Hippocampal formation (tissue), 2 donors: ENCODE measurements at places on chromosomes 16 and 17.
A peak's percentile ranks its signal among the peaks of the same experiment; 100 is the strongest.

DNA sequence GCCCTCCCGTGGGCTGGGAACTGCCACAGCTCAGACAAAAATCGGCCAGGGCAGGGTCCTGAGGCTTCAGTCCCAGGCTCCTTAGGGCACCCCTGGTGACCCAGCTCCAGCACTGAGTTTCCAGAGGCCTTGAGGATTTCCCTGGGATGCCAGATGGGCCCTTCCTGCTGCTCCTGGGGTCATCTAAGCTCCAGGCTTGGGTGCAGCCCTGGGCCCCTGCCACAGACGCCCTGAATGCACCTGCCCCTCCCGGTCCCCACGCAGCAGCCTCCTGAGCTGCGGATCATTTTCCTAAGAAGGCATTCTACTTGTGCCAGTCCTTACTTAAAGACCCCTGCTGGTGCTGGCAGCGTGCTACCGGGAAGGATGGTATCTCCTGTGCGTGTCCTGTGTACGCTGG lies 6.0 kb upstream of the RNPS1 start:
- no peak for DNase-seq

DNA sequence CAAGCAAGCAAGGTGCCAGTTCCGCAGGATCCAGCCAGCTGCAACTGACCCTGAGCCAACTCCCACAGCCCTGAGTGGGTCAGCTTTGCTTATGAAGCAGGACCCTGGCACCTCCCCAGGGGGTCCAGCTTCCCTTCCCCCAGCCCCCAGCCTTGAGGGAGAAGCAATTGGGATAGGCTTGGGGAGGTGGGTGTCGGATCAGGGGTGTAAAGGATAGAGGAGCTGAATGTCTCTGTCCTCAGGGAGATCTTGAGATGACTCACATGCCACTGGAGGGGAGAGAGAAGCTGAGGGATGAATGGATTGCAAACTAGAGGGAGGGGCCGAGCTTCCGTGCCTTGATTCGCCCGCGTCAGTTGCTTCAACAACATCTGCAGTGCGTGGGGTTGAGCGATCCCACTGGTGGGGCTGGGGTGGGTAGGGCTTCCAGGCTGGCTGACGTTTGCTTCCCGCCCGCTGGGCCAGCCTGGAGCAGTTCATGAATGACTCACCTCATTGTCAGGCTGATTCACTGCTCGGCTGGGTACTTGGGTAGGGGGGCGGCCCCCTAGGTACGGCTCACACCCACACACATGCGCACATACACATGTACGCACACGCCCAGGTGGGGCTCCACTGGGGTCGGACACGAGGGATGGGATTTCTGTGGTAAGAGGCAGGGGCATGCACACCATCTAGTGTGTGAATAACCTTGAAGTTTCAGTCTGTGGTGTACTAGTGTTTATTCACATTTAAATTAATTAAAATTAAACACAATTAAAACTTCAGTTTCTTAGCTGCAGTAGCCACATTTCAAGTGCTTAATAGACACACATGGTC lies 3.6 kb upstream of the HROB start:
- peak; percentile 28 for DNase-seq

DNA sequence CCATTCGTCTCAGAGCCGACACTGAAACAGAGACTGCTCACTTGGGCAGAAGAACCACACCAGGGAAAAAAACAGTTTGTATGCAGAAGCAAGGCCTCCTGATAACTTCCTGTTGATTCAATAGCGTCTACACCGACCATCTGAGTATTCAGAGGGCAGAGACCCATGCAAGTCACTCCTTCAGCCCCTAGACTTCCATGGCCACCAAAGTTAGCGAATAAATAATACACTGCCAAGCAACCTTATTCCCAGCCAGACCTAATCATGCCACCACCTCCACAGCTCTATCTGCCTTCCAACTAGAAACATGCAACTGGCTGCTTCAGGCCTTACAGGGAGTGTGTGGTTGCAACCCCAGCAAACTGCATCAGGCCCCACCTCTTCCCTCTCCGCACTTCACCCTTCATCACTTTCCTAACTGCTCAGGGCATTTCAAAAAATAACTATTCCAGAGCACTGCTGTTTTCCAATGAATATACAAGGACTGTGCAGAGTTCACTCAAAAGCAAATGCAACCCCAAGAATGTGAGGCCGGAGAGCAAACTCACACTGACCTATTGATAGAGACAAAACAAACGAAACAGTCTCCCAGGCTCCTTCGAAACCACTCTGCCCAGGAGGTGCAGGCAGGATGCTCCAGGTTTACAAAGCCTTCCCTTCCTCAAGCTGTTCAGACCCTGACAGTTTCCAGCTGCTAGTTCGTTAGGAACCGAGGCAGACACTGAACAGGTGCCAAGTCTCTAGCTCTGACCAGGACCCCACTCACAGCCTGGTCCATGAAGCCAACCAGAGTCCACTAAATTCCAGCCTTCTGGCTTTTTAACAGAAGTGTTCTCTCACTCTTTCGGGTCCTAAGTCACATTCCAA lies 3.6 kb downstream of the USP7 start:
- no peak for DNase-seq

DNA sequence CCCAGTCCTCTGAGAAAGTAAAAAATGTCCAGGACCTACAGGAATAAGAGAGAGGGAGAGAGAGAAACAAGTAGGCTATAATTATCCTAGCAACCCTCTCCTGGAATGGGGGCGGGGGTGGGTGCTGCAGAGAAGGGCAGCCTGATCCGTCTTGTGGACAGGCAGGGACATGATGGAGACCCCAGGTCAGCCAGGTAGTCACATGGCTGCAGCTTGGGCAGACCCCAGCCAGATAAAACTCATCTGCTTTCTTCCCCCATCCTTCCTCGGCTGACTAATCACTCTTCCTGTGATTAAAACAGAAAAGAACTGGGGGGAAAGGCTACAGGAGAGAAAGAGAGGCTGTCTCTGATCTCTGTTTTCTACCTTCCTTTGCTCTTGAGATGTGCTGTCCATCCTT lies 32.6 kb downstream of the COPZ2 start:
- no peak for DNase-seq

GRCh38 chr17:42797067-42798007 lies 1.2 kb downstream of the COA3 start:
- no peak for DNase-seq

DNA sequence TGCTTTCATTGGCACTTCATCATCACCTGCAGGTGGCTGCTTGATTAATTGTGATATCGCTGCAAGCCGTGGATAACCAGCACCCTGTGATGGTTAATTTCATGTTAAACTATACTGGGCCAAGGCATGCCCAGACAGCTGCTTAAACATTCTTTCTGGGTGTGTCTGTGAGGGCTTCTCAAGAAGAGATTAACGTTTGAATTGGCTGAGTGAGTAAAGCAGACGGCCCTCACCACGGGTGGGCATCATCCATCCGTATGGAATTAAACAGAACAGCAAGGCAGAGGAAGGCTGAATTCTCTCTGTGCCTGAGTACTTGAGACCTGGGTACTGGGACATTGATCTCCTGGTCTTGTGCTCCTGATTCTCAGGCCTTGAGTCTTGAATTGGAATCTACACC lies 7.1 kb upstream of the ZNF213 start:
- no peak for DNase-seq

- DNase-seq: no peak
Measured at GRCh38 chr16:27341549-27341948, 27.8 kb downstream of the IL4R start.

- no peak for DNase-seq
Measured at GRCh38 chr16:71893888-71894228, 1.5 kb upstream of the IST1 start.

- peak; percentile 13 for DNase-seq
Measured at GRCh38 chr17:82153745-82154375, 55.8 kb upstream of the FASN start.

GRCh38 chr16:89612415-89613166 lies 851 bp upstream of the DPEP1 start:
- DNase-seq: no peak

DNA sequence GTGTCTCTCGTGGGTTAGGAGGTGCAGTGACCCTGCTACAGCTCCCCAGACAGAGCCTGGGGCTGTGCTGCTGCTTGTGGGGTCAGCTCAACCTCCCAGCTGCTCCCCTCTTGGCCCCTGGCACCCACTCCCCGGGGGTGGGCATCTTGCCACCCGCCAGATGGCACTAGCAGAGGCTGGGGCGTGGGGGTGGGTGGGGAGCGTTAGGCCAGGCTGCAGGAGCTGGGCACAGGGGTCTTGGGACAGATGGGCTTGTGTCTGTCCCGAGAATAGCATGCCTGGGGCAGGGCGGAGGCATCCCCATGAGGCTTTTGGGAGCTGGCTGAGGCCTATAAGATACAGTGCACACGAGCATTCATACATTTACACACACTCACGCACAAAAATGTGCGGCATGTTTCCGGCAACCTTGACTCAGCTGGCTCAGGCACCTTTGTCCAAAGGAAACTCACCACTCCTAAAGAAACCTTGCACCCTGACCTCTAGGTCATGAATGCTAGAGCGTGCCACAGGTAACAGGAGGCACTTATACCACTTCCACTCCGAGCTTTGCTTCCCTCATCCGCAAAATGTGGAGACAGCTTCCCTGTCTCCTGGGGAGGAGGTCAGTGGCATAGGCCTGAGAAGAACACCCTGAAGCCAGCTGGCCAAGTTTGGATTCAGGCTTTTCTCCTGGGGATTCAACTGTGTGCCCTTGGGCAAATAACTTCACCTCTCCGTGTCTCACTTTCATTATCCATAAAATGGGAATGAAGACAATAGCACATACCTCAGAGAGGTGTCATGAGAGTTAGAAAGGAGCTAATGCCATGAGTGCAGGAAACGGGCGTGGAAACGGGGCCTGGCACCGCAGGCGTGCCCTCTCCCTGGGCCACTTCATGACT lies 78.9 kb upstream of the LHX1 start:
- DNase-seq: no peak

GRCh38 chr16:14196011-14196410 lies 124.9 kb downstream of the MRTFB start:
- DNase-seq: no peak

DNA sequence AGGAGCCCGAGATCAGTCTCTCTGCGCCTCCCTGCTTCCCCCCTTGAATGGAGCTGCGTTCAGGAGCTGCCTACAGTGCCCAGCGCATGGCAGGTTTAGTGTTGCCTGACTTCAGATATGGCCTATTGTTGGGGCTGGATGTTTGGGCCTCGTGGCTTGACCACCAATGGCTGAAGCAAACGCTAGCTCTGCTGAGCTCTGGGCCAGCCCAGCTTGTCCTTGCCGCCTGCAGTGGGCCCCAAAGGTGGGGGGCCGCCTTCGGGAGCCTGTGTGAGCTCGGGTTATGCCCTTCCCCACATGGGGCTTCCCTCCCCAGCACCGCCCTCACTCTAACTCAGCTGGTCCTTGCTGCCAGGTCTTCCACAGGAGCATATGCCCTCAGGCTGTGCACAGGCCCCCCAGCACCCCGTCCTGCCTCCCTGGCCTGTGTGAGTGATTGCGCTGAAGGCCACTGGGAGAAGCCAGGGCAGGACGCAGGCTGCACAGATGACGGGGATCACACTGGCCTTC lies 2.0 kb upstream of the METTL26 start:
- DNase-seq: no peak

DNA sequence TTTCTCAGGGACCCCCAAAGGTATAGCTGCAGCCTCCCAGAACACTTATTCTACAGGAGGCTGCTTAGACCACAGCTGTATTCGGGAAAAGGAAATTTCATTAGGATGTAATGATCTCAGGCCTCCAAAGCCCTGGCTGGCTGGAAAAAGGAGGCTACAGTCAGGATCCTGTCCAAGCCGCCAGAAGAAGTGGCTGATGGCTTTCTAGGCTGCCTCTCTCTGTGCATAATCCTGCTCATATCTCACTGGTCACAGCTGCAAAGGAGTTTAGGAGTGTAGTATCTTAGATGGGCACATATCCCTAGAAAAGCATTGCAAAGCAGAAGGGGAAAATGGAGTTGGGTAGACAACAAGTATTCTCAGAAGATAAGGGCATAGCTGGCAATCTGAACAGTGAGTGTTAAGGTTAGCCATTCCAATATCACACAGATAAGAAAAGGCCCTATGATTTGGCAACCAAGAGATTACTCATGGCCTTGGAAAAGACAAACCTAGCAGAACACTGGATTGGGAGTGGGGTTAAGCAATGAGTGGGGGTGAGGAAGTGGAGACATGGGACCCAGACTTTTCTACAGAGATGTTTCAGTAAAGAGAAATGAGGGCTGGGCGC lies 26.0 kb upstream of the PRKCA start:
- no peak for DNase-seq

GRCh38 chr16:17784073-17784472 lies 313.3 kb upstream of the XYLT1 start:
- no peak for DNase-seq

- no peak for DNase-seq
Measured at GRCh38 chr17:31654936-31655335, 204.1 kb downstream of the COPRS start.

- DNase-seq: no peak
Measured at GRCh38 chr16:20910781-20911321, 10.3 kb downstream of the LYRM1 start.
